SK-N-SH treated with all-trans-retinoic acid at 6 μM for 48 hours (cell line): ENCODE measurements at places on chromosomes 12 and 14.
A peak's percentile ranks its signal among the peaks of the same experiment; 100 is the strongest.

DNA sequence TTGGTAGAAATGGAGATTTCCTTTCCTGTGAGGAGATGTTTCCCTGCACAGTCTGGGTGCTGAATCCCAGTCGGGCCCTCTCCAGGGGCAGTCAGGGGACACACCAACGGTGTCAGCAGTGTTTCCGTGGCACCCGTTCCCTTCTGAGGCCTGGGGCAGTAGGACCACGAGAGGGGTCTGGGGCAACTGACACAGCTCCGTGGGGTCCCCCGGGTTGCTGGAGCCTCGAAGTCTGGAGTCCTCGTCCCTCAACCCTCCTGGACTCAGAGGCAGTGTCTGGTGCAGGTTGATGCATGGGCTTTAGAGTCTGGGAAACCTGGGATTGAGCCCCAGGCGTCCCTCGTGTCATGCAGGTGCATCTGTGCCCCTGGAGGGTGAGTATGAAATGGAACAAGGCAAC, 327.3 kb downstream of the ADGRD1 start:
- no peak for ATAC-seq

GRCh38 chr12:79634957-79635471, 55.8 kb downstream of the PAWR start:
- ATAC-seq = no peak

DNA sequence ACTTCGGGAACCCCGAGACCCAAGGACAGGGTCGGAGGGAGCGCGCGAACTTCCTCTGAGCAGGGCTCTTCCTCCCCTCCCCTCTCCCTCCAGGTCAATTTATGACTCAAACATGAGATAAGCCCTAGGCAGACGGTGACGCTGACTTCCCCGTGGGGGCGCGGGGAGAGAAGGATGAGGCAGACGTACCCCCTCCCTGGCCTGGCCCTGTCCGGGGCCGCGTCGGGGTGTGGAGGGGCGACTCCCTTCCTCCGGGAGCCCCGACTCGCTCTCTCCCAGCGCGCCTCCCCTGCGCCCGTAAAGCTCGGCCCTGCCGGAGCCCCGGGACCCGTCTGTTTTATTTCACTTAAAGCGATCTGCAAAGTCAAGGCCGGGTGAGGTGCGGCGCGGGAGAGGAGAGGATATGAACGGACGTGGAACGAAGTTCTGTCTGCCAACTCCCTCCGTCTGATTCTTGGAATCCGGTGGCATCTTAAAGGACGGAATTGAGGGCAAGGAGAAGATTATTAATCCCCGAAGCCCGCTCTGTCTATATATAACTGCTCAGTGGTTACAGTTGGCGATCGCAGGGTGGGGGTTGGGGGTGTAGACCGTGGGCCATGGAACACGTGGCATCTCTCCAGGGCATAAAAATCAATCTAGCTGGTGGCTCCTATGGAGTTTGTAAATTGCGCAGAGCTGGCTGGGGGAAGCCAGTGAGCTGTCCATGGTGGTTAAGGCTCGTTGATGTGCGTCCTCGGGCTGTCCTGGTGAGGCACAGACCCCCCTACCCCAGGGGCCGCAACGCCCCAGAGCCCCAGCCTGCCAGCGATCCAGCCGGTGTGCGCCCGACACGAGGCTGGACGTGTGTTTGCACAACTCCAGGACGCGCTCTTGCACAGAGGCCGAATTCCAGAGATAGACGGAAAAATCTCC, 2.9 kb upstream of the PTHLH start:
- peak; percentile 85 for ATAC-seq

GRCh38 chr14:95522116-95522515, 5.7 kb upstream of the SYNE3 start:
- ATAC-seq = no peak

DNA sequence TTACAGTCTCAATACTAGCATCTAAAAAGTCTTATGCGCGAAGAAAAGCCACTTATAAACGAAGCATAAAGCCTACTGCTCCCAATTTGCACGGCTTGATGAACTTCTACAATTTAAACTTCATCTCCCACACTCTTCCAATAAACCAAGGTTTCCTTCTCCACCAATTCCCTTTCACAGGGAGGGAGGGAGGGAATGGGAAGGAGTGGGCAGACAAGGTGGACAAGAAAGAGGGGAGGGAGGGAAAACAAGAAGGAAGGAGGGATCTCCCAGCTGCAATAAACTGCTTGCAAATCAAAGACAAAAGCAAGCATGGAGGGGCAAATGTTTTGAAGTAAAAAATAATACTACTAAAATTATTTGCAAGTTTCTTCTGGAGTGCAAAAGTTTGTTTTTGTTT, 64.5 kb downstream of the MED13L start:
- no peak for ATAC-seq

- ATAC-seq = no peak; the same call in 2 of the 3 replicates
Measured at GRCh38 chr12:6459004-6459337, 7.1 kb downstream of the TAPBPL start.

GRCh38 chr12:89573051-89573810, 47.4 kb upstream of the POC1B start:
- no peak for ATAC-seq

GRCh38 chr12:109797905-109798669, 35.1 kb downstream of the TRPV4 start:
- ATAC-seq = peak; percentile 57; the same call in 2 of the 3 replicates

DNA sequence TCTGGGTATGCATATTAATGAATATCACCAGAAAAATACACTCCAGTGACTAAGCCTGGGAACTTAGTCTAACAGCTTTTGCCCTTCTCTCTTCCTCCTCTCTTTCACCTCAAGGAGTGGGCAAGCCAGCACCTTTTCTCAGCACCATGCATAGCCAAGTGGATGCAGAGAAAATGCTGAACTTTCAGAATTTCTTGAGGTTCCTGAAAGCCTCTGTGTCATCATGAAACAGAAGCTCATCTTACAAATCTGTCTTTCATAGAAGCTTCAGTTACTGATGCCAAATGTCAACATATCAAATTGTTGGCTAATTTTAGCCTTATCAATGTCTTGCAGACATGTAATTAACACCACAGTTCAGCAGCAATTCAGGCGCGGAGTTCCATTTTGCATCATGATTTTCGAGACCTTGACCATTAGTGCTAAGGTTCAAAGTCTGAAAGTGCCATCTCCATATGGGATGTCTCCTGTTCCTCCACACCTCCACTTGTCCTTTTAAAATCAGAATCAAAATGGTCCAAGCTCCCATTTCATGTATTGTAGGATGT, 51.1 kb upstream of the RPH3A start:
- ATAC-seq = no peak
